ENCODE measurements at places on chromosomes 2 and 18.

- DNase-seq: no peak
Measured at GRCh38 chr2:200494048-200494447, 15.8 kb downstream of the KCTD18 start.

DNA sequence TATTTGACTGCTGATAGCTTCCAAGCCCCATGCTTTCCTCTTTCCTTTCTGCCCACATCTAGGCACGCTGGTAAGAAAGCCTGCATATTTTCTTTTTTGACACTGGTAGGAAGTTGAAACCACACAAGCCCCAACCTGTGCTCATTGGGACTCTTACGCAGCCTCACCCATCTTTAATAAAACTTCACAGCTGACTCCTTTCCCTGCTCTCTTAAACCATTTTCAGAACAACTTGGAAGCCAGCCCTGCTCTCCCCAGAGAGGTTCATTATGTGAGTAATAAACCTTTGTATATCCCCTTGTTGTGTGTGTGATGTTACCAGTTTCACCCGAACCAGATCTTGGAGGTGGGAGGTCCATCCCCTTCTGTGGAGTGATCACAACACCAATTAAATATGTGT lies 268.4 kb downstream of the GPD2 start:
- DNase-seq: no peak

DNA sequence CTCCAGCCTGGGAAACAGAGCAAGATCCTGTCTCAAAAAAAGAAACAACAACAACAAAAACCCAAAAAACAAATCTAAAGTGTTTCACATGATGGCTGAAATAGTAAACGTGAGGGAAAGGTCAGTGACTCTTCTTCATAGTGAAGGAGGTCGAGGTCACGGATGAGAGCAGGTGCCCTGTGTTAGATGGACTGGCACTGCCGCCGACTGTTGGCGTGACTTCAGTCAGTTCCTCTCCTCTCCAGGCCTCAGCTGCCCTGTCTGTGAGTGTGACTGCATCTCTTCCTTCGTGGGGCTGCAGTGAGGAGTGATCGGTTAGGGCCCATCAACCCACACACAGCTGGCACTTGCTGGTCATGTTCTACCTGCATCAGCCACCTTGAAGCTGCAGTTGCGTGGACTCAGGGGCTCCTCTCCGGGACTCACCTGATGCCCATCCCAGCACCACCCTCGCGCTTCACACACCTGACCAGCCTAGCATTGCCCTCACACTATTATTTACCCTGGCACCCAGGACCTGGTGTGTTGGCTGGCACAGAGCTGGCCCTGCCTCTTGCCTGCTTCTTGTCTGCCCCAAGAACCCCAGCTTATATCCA lies 30.1 kb upstream of the TMEM87B start:
- DNase-seq: no peak

DNA sequence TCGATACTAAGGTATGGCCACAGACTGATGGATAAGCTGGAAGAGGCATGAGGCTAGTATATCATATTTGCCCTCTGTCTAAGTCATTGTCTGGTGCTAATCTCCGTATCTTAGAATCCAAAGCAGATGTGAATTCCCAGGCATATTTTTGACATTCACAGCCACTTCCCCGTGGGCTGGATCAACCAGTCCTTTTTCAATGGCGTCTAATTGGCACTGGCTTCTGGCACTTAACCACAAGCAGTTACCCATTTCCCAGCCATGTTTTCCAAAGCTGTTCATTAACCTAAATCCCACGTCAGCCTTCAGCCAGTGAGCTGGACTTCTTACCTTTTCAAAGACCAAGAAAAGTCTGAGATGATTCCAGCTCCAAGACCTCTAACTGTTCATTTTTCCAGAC lies 20.7 kb upstream of the ZNF407 start:
- DNase-seq: no peak
